ENCODE measurements at places on chromosomes 1 and 21.

GRCh38 chr1:182977480-182977879, 24.5 kb upstream of the SHCBP1L start:
- DNase-seq = no peak

DNA sequence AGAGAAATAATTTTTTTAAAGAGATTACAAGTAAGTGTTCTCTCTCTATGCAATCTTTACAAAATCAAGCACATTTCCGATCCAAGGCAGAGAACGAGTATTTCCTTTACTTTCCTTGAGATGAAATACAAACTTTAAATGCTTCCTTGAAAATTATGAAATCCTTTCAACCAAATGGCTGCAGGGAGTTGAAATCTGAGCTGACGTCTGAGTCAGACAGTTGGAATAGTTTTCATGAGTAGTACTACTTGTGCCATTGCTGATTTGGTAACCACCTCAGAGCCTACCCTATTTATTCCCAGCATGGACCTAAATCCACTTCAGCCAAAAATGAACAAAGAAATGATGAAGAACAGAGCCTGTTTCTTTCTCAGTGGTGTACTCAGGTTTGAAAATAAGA, 183.6 kb downstream of the GIPC2 start:
- no peak for DNase-seq

DNA sequence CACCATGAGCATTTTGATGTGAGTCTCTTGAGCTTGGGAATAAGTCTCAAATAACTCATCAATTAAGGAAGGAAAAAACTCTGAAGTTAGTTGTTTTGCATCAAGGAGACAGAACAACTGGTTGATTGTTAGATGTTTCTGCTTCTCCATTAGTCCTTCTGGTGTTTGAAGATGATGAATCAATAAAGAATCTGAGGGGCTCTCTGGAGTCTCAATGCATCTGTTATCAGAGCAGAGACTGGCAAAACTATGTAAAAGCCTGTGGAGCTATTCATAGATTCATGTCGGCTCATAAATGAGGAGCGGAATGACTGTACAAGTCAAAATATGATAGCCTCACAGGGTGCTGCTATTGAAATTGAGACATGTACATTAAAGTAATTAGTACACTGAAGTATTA, 73.3 kb upstream of the ZC3H11B start:
- no peak for DNase-seq

- DNase-seq = no peak
Measured at GRCh38 chr1:207328004-207328403, 6.5 kb downstream of the CD55 start.

GRCh38 chr1:12407050-12407961, 177.5 kb downstream of the VPS13D start:
- DNase-seq = no peak

DNA sequence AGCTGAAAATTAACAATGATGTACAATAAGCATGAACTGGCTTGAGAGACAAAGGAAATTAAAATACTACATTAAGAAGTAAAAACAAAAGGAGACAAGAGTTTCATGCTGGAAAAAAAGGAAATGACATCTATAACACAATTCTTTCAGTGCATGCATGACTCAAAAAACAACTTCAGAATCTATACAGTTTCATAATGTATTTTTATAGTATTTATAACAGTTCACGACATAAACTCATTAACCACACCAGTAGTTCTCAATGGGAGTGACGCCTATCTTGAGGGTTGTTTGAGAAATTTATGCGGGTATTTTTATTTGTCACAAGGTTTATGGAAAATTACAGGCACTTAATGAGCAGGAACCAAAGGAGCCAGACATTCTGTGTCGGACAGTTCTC, 168.5 kb downstream of the SMYD3 start:
- DNase-seq = no peak

- DNase-seq = no peak
Measured at GRCh38 chr1:157955221-157955620, 38.2 kb upstream of the KIRREL1 start.

DNA sequence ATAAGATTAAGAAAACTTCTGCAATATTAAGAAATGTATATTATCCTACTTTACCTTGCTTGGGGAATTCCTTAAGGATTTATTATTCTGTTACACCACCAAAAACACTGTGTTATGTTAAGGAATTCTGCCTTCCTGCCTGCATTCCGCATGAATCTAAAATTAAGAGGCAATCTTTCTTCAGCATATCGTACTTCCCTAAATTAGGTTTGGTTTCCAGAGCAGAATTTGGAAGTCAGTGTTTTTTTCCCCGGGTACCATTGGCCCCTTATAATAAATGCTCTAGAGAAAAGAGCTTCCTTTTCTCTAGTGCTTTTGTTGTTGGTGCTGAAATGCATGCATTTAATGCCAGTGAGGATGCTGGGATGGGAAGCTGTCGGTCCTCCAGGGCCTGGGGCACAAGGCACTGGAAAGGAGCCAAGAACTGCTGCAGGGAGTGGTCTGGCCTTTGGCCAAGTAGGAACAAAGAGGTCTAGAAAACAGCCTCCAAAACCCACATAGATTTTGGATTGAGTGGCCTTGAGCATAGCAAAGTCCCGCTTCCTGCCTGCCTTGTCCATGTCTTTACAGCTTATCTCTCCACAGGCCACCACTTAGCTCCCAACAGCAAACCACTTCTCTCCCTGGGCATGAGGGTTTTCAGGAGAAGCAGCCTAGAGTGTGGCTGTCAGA, 69.9 kb downstream of the RRAGC start:
- no peak for DNase-seq

GRCh38 chr21:25862112-25862511, 127.3 kb downstream of the GABPA start:
- no peak for DNase-seq

DNA sequence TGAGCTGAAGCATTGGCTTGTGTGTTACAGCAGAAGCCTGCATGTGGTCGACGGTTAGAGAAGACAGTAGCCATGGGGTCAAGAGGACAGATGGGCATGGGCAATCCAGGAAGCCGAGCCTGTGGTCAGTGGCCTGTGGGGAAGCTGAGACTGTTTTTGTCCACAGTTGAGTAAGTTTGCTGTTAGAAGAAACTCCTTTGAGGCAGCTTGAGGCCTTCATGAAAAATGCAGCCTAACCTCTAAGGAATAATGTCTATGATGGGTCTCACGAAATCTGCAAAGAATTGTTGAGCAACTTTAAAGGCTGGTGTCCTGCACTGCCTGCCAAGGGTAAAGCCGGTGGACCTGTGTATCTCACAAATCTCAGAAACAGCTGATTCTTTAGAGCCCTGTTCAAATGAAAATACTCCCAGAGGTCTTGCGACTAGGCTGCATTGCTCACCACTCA, 322.4 kb downstream of the SETD4 start:
- DNase-seq = no peak

- DNase-seq = no peak
Measured at GRCh38 chr1:230300322-230301301, 125.5 kb downstream of the PGBD5 start.

DNA sequence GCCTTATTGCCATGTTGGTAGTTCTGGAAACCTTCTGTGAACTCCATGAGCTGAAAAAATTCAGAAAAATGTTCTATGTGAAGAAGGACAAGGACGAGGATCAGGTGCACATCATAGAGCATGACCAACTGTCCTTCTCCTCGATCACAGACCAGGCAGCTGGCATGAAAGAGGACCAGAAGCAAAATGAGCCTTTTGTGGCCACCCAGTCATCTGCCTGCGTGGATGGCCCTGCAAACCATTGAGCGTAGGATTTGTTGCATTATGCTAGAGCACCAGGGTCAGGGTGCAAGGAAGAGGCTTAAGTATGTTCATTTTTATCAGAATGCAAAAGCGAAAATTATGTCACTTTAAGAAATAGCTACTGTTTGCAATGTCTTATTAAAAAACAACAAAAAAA, 57.4 kb downstream of the KCNK1 start:
- no peak for DNase-seq

- no peak for DNase-seq
Measured at GRCh38 chr1:30111431-30111830, 612.0 kb downstream of the MATN1 start.

DNA sequence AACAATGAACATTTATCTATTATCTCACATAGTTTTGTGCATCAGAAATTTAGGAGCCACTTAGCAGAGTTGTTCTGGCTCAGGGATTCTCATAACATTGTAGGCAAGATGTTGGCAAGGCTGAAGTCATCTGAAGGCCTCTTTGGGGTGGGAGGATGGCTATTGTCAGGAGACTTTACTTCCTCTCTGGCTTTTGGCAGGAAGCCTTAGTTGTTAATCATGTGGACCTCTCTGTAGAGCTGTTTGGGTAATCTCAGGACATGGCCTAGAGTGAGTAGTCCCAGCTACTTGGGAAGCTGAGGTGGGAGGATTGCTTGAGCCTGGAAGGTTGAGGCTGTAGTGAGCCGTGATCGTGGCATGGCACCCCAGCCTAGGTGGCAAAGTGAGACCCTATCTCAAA, 40.2 kb downstream of the RASAL2 start:
- no peak for DNase-seq

GRCh38 chr1:119475866-119476439, 31.1 kb upstream of the HSD3B1 start:
- no peak for DNase-seq

- DNase-seq = no peak
Measured at GRCh38 chr21:45317398-45318145, 29.9 kb upstream of the POFUT2 start.

GRCh38 chr1:50416150-50416527, 7.1 kb downstream of the DMRTA2 start:
- no peak for DNase-seq

GRCh38 chr21:44942566-44942965, 2.7 kb downstream of the SLX9 start:
- no peak for DNase-seq

- no peak for DNase-seq
Measured at GRCh38 chr1:88549536-88549935, 134.5 kb upstream of the PKN2 start.

DNA sequence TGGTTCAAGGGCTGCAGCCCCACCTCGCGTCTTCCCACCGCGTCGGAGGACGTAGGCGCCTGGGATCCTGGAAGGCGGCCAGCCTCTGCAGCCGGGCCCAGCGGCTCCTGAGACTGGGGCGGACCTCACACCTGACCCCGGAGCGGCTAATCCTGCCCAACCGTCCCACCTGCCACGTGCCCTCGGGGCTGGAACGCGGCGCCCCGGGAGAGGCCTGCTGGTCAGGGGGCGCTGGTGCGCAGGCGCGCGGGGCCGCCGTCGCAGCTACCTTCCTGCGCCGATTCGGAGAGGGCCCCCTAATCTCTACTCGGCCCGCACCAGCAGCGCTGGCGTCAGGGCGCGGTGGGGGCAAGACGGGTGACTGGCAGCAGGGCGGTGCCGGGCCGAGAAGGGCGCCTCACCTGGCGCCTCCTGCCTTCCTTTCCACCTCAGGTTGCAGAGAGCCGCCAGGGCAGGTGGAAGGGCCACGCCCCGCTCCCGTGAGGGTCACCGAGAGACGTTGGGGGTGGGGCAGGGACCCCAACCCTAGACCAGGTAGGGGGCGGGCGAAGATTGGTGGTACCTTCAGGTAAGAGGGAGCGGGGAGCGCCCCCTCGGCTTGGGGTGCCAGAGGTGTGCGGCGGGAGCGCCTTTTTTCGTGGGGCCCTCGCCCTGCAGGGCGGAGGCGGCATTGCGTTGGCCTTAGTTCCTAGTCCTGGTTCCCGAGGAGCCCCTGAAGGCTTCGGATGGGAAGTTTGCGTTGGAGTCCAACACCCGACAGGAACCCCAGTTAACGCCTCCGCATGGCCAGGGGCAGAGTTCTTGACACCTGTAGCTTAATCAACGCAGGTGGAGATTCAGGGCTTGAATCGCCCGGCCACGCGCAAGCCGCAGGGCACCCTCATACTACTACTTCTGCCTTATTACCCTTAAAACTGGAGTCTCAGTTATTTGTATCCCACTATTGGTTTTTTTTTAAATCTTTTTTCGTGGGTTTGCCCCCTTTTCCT, at the start of gene TDRD5:
TDRD5 (plus strand) TSS at position 241 of the 989 bp plus-strand sequence. CDS start 784 bp downstream, outside the sequence.
- no peak for DNase-seq

GRCh38 chr1:41341772-41342562, 19.3 kb upstream of the FOXO6 start:
- no peak for DNase-seq

- DNase-seq = no peak
Measured at GRCh38 chr1:62077821-62078220, 116.8 kb upstream of the L1TD1 start.

GRCh38 chr1:14977338-14977931, 176.1 kb upstream of the TMEM51 start:
- DNase-seq = no peak

- DNase-seq = no peak
Measured at GRCh38 chr1:200962631-200963030, 60.9 kb downstream of the KIF21B start.

GRCh38 chr1:58318157-58319005, 228.1 kb downstream of the OMA1 start:
- no peak for DNase-seq

GRCh38 chr1:232810856-232811255, 5.6 kb downstream of the MAP10 start:
- DNase-seq = no peak

- DNase-seq = no peak
Measured at GRCh38 chr1:163912170-163912884, 590.6 kb downstream of the NUF2 start.

Data from stimulated activated CD4-positive, alpha-beta T cell treated with anti-CD3 and anti-CD28 coated beads, TNF-alpha, amount 100 ng/mL, for 4 hours (primary cell).